ENCODE measurements at places on chromosomes 1 and 21.
A peak's percentile ranks its signal among the peaks of the same experiment; 100 is the strongest.

DNA sequence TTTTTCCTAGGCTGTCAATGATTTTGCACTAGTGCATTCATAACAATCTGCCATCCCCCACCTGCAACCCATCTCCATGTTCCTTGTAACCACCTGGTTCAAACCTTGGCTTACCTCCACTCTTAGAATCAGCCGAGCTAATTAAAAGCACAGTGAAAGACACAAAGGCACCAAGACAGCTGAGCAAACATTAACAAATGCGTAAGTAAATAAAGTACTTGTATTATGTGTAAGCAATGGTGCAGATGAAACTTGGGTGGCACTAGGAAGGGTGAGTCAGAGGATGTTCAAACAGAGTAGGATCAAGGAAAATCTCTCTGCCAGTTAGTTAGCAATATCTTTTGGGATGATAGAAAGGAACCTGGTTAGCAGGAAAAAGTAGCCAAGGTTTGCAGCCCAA is 5.1 kb upstream of the FOXJ3 start:
- peak; percentile 99 for DNase-seq

- DNase-seq = peak; percentile 8
Observed at GRCh38 chr1:246012341-246012740, 494.7 kb downstream of the SMYD3 start.

GRCh38 chr21:42117967-42118780 is 47.1 kb downstream of the UMODL1 start:
- no peak for DNase-seq

DNA sequence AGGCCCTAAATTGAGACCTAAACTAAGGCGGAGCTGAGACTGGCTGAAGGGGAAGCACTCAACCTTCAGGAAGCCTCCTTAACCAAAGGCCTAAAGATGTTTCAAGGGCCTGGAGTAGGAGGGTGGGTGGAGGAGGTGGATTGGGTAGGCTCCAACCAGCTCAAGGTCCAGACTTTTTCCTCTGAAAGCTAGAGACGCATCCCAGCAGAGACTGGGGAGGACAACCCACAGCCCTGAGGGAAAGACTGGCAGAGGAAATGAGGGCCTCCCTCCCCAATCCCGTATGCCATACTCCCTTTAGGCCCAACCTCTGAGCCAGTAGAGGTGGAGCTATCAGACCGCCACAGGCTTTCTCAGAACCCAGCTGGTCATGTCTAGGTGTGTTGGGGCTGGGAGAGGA is 1.1 kb downstream of the ECM1 start:
- no peak for DNase-seq

- DNase-seq = no peak
Observed at GRCh38 chr21:15976807-15977206, 247.0 kb downstream of the USP25 start.

GRCh38 chr1:163426505-163427251 is 104.9 kb downstream of the NUF2 start:
- no peak for DNase-seq

- no peak for DNase-seq
Observed at GRCh38 chr1:50452700-50453099, 29.5 kb upstream of the DMRTA2 start.

- no peak for DNase-seq
Observed at GRCh38 chr1:11767922-11768704, 6.1 kb downstream of the C1orf167 start.

- DNase-seq = no peak
Observed at GRCh38 chr1:21344098-21344749, 54.0 kb upstream of the ECE1 start.

GRCh38 chr1:37358992-37359391 is 115.4 kb upstream of the ZC3H12A start:
- no peak for DNase-seq

- no peak for DNase-seq
Observed at GRCh38 chr21:36803816-36804439, 105.0 kb downstream of the SIM2 start.

DNA sequence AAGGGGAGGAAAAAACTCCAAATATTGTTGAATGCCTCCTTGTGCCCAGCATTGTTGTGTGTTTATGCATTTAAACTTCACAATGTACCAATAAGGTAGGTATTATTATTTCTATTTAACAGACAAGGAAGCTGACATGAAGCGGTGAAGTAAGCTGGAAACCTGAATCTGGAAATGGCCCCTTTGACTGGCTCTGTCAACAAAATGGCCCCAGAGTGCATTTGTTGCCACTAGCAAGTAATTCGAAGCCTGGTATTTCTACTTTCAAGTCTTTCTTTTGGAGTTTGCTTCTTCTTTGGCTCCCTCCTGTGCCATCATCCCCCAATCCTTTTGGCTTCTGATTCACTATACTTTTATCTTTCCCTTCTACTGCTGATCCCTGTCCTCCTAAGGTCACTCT is 23.1 kb downstream of the CRYZL1 start:
- DNase-seq = no peak

GRCh38 chr1:113835686-113836290 is 23.5 kb upstream of the RSBN1 start:
- peak; percentile 3 for DNase-seq

DNA sequence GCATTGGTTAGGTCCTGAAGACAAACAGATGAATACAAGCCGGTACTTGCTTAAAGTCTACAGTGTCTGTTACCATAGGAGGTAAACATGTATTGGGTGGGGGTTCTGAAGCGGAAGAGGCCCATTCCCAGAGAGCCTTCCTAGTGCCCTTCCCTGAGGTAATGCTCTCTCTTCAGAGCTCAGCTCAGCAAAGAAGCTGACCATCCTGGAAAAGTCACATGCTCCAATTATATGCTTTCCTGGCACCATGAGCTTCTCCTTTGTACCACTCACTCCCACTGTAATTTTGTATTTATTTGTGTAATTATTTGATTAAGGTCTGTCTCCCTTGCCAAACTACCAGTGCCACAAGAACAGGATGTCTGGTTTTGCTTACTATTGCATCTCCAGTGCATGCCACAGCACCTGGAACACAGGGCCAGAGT is 42.0 kb downstream of the RAB3B start:
- DNase-seq = peak; percentile 55

GRCh38 chr1:226425431-226426031 is 17.6 kb upstream of the PARP1 start:
- DNase-seq = no peak

DNA sequence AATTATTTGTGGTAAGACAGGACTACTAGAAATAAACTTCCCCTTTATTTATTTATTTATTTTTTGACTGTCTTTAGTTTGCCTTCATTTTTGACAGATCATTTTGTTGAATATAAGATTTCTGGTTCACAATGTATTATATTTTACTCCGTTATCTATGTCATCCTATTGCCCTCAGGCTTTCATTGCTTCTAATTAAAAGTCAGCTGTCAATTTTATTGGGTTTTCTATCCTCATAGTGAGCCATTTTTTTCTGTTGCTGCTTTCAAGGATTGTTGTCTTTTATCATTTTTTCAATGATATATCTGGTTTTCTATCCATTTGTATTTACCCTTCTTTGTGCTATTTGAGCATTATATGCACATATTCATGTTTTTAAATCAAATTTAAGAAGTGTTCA is 866.2 kb downstream of the LRRIQ3 start:
- no peak for DNase-seq

DNA sequence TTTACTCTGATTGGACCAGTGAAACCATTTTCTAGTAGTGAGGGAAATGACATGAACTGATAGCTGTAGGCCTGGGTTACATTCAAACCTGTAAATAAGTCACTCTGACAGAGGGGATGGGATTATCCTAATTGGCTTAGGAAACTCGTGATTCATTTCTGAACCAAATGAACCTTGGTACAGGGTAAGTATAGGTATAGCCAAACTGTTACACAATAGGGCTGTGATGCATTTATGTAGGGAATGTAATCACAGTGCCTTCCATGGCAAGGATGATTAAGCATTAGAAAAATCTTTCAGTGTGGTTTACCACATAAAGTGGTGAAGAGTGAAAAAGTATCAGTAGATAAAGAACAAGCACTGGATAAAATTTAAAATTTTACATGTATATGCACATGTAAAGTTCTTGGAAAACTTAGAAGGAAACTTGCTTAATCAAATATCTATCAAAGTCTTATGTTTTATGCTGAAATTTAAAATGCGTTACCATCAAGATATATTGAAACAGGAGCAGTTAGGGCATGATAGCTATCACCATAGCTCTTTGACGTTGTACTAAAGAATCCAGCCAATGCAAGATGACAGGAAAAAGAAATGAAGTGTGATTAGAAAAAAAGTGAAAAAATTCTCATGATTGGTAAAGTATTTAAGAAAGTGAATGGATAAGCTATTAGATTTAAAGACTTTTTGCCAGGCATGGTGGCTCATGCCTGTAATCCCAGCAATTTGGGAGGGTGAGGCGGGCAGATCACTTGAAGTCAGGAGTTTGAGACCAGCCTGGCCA is 63.0 kb downstream of the RABGAP1L start:
- DNase-seq = no peak

- DNase-seq = no peak
Observed at GRCh38 chr1:182368903-182369302, 22.7 kb downstream of the GLUL start.

- DNase-seq = no peak
Observed at GRCh38 chr21:40291560-40291959, 424.3 kb downstream of the PCP4 start.

GRCh38 chr1:154767315-154768240 is 102.5 kb downstream of the KCNN3 start:
- no peak for DNase-seq

- peak; percentile 60 for DNase-seq
Observed at GRCh38 chr1:50774759-50775351, 185.2 kb downstream of the FAF1 start.

DNA sequence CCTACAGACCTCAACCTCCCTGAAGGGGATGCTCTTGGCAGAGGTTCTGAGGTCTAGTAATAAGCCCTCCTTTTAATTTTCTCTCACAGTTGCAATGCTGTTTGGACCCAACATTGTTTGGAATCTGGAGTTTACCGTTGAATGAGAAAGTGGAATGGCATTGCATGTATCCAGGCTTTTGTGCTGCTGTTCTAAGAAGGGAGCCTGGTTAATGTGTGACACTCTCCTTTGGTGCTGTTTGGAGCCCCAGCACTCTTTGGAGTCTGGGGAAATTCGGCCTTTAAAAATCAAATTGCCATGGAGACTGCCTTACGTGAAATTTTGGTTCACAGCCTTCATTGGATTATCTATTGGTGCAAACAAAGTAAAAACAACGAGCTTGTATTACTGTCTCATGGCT is 23.7 kb upstream of the TMEM61 start:
- no peak for DNase-seq

- DNase-seq = peak; percentile 83
Observed at GRCh38 chr1:90834886-90835660, 118.0 kb upstream of the BARHL2 start.

- DNase-seq = no peak
Observed at GRCh38 chr1:33128781-33129180, 47.8 kb downstream of the AZIN2 start.

GRCh38 chr21:35987475-35987874 is 72.9 kb downstream of the SETD4 start:
- DNase-seq = no peak

GRCh38 chr1:96411006-96411405 is 310.6 kb upstream of the PTBP2 start:
- DNase-seq = no peak

DNA sequence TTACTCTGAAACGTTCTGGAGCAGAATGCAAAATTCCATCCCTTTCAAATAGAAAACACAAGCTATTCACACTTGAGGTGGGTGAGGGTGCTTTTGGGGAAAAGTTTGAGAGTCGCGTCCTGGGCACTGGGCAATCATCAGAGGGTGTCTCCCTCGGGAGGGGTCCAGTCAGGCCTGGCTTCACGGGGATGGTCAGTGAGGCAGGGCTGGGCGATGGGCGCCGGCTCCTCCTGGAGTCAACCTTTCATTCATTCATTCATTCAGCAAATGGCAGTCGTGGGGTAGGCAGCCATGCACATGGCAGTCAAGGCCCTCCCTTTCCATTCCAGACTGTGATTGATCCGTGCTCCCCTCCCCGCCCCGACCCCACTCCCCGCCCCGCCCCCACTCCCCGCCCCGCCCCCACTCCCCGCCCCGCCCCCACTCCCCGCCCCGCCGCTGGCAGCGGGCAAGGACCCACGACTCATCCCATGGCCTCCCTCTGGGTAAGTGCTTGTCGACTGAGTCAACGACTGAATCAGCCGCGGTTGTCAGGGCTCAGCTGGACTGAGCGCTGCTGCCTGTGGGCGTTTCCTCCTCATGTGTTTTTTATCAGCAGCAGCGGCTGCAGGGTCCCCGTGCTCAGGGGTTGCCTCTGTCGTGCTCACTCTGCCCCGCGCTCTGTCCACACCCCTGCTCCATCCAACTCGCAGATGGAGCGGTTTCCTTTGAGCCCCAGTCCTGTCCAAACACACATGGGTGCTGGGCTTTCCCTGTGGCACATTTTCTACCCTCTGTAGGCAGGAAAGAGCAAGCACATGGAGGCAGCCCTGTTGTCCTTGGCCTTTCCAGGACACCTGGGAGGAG is 12.5 kb upstream of the SPSB1 start:
- no peak for DNase-seq

GRCh38 chr1:113291777-113292602 is 98.3 kb upstream of the MAGI3 start:
- no peak for DNase-seq

Measured in NCI-H1105 (cell line).